Bronchus fibroblast of lung (primary cell): ENCODE measurements at places on chromosomes 11 and 22. TPM values are rescaled to one million over a fixed set of nuclear protein-coding genes. Genes with fewer than 3 reads are reported as not detected.

BTBD18 gene
- not detected in 2 replicates for total RNA-seq

DBX1 gene
- total RNA-seq = not detected in 2 replicates

DGCR6 gene
- total RNA-seq = 2.5 TPM in 1 of 2 replicates, not detected in the other

ATXN10 gene
- 67.8 and 73.1 TPM in 2 replicates for total RNA-seq
